ENCODE measurements at places on chromosomes 13 and 19.
A peak's percentile ranks its signal among the peaks of the same experiment; 100 is the strongest.

DNA sequence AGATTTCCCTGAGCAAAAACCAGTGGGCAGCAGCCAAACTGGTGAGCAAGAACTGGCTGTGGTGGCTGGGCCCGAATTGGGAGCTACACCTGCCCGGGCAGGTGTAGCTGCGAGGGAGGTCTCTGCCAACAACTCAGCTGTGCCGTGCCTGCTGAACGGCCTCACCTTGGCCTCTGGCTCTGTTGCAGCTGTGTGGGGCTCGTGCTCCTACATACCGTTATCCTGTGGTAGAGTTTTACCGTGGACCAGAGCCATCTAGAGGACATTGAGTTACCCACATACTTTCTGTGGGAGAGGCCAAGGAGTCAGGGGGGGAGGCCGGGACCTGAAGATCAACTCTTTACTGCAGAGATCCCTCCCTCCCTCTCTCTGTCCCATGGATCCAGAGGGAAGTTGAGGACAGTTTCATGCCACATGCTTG lies 113.2 kb downstream of the TM9SF2 start:
- H3K27ac ChIP-seq, result no peak overlapping the region
- H3K27me3 ChIP-seq, result no peaks in the 10 kb centered on the region
- H3K36me3 ChIP-seq, result no peaks in the 10 kb centered on the region
- no peak for DNase-seq
- no peak overlapping the region for H3K4me3 ChIP-seq

DNA sequence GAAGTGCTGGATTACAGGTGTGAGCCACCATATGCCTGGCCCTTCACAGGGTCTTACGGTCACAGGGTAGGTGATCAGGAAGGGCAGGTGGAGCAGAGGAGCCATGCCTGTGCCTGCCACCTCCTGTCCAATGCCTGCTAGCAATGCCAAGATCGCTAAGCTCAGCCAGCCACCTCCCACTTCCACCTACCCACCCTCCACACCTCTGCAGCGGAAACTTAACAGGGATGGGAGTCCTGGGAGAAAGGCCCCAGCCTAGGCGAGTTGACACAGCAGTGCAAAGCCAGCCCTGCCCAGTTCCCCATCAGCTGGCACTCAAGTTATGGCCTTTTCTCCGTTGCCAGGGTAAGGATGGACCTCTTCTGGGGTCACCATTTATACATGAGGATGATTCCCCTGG lies 15.9 kb upstream of the FCHO1 start:
- DNase-seq, result no peak
- no peak overlapping the region for H3K4me3 ChIP-seq
- H3K27ac ChIP-seq, result no peak overlapping the region
- H3K4me1 ChIP-seq, result no peaks in the 10 kb centered on the region
- H3K36me3 ChIP-seq, result peaks cover 58% of the 10 kb centered on the region

DNA sequence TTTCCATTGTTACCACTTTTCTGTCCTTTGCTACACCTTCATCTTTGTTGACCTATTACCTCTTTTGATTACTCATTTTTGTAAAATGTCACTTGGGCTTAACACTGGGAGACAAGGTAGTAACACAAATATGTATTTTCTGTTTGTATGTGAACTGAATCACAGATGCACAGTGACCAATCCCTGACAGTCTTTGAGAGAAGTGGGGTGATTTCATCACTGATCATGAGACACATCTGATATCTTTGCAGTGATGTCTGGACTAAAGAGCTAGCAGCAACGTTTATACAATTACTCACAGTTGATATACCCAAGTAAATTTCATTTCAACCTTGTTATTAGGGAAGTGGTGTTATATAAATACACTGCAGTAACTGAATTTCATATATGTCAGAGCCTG lies 1397.4 kb upstream of the SPRY2 start:
- H3K27me3 ChIP-seq, result no peaks in the 10 kb centered on the region
- no peak for DNase-seq
- H3K36me3 ChIP-seq, result no peaks in the 10 kb centered on the region
- no peaks in the 10 kb centered on the region for H3K4me1 ChIP-seq

DNA sequence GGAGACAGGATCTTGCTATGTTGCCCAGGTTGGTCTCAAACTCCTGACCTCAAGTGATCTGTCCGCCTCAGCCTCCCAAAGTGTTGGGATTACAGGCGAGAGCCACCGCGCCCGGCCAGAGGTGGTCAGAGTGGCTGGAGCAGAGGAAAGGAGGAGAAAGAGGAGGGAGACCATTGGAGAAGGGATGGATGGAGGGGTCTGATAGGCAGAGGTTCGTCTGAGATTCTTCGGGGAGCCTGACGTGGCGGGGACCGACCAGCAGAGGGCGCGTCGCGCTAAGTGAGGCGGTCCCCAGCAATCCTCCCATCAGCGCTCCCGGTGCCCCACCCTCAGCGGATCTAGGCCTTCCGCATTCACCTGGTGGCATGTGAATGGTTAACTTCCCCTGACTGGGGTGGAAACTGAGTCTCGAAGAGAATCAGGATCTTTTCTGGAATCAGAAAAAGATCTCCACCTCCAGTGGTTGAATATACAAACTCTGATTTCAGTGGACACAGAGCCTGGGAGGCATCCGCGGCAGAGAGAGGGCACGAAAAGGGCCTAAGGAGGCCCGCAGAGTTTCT lies 8.8 kb downstream of the GTPBP3 start:
- H3K36me3 ChIP-seq, result peaks cover 15% of the 10 kb centered on the region
- no peak overlapping the region for H3K4me3 ChIP-seq
- H3K27me3 ChIP-seq, result no peaks in the 10 kb centered on the region
- H3K4me1 ChIP-seq, result peaks cover 28% of the 10 kb centered on the region

GRCh38 chr19:1268226-1269064 lies 687 bp upstream of the CIRBP start:
- H3K27ac ChIP-seq, result peak overlapping the region; percentile 100
- H3K4me3 ChIP-seq, result peak overlapping the region; percentile 68
- H3K4me1 ChIP-seq, result peaks cover 82% of the 10 kb centered on the region
- H3K27me3 ChIP-seq, result no peaks in the 10 kb centered on the region
- peaks cover 29% of the 10 kb centered on the region for H3K36me3 ChIP-seq

DNA sequence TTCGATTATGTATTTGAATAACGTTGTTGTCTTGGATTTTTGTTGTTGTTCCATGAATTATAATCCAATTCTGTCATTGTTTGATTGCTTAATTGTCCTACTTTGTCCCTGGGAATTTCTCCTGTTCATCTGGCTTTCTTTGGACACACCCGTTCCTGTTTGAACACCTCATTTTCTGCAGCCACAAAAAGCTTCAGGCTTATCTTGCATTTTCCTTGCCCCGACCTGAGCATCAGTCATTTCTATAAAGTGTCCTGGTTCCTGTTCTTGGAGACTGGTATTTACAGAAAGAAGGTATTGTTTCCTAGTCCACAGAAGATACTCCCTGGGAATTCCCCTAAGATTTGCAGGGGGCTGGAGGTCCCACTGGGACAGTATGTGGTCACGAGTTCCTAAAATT lies 731.8 kb upstream of the ARGLU1 start:
- no peak overlapping the region for H3K4me3 ChIP-seq
- no peak overlapping the region for H3K27ac ChIP-seq

DNA sequence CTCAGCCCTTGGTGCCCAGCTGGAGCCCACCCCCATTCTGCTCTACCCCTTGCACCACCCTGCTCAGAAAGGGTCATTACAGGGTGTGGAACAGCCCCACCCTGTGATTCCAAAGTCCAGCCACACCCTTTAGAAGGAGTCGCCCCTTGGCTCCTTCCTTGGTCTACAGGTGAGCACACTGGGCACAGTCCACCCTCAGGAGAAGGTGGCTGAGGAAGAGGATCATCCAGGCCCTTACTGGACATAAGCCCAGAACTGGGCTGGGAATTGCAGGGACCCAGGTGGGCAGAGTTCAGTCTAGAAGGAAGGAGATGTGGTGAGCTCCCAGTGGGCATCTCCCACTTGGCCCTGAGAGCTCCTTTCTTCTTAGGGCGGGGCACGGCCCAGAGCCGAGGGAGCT lies 8.6 kb downstream of the SLC46A3 start:
- H3K27me3 ChIP-seq, result no peaks in the 10 kb centered on the region
- H3K36me3 ChIP-seq, result peaks cover 15% of the 10 kb centered on the region
- H3K27ac ChIP-seq, result no peak overlapping the region
- no peaks in the 10 kb centered on the region for H3K4me1 ChIP-seq

DNA sequence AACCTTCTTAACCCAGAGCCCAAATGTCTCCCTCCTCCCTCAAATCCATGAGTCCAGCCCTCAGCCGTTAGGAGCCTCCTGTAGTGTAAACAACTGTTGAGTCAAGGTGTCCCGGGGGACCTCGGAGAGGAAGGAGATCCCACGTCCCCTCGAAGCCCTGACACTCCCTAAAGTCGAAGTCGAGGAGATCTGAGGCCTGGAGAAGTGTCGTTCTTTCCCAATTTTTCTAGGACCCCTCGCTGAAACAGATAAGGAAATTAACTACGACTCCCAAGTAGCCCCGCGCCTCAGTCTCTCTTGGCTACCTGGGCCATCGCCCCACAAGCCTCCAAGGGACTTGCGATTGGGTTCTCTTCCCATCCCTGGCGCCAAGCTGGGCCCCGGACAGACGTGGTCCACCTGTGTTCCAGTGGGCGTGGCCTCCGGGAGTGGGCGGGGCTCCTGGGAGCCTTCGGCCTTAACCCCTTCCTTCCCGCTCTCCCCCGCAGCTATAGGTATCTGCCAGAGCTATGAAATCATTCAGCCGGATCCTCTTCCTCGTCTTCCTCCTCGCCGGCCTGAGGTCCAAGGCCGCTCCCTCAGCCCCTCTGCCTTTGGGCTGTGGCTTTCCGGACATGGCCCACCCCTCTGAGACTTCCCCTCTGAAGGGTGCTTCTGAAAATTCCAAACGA lies 869 bp downstream of the GFY start:
- no peak overlapping the region for H3K27ac ChIP-seq
- no peak overlapping the region for H3K4me3 ChIP-seq
- peaks cover 83% of the 10 kb centered on the region for H3K27me3 ChIP-seq
- no peaks in the 10 kb centered on the region for H3K36me3 ChIP-seq
- peaks cover 36% of the 10 kb centered on the region for H3K4me1 ChIP-seq

DNA sequence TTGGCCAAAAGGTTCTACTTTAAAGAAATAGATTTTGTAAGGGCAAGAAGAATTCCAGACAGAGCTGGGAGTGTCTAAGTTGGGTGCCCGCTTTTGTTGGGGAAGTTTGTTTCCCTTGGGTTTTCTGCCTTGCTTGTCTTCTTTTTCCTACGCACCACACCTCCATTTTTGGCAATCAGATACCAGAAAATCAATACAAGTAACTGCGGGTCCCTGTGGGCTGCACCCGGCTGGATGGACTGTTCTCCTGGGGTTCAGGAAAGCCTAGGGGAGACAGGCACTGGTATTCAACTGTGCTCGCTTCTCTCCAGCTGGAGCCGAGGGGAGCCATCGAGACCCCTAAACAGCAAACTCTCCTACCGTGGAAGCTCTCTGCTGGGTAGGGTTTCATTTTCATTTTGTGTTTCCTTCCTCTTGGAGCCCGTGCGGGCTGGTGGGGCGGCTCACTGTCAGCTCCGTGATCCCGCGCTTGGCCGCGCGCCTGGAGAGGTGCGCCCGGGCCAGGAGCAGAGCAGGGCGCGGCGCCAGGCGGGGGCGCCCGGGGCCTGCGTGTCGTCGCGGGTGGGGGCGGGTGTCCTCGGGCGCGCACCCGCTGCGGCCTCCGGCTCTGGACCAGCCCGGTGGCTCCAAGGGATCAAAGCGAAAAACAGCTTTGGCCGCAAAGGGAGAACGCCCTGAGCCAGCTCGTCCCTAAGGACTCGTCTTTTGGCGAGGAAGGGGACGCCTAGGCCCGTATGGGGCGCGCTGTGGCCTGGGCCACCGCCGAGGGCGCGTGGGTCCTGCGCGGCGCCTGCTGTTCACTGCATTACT lies 347.2 kb downstream of the ZNF536 start:
- no peaks in the 10 kb centered on the region for H3K36me3 ChIP-seq
- no peaks in the 10 kb centered on the region for H3K27me3 ChIP-seq
- no peak for DNase-seq

DNA sequence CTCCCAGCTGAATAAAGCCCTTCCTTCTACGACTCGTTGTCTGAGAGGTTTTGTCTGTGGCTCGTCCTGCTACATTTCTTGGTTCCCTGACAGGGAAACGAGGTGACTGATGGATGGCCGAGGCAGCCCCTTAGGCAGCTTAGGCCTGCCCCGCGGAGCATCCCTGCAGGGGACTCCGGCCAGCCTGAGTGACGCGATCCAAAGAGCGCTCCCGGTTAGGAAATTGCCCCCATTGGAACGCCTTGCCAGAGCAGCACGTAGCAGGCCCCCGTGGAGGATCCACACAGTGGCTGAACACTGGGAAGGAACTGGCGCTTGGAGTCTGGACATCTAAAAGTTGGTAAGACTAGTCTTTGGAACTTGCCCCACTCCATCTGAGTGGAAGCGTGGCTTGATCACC lies 296.8 kb upstream of the SGCG start:
- no peak overlapping the region for H3K27ac ChIP-seq
- H3K36me3 ChIP-seq, result no peaks in the 10 kb centered on the region
- DNase-seq, result no peak

DNA sequence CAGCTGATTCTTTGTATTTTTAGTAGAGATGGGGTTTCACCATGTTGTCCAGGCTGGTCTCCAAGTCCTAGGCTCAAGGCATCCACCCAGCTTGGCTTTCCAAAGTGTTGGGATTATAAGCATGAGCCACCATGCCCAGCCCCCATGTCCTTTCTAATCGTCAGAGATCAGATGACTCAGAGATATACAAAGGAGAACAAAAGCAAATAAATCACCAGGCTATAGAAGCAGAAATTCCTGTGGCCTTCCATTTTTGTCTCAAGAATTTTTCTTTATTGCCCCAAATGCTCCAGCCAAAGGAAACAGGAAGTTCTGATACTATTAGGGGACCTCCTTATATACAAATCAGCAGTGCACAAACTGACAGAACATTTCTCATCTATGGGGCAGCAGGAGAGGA lies 207.8 kb downstream of the RFC3 start:
- no peak overlapping the region for H3K27ac ChIP-seq
- no peaks in the 10 kb centered on the region for H3K27me3 ChIP-seq
- no peaks in the 10 kb centered on the region for H3K4me1 ChIP-seq
- DNase-seq, result no peak
- no peak overlapping the region for H3K4me3 ChIP-seq
- no peaks in the 10 kb centered on the region for H3K36me3 ChIP-seq

DNA sequence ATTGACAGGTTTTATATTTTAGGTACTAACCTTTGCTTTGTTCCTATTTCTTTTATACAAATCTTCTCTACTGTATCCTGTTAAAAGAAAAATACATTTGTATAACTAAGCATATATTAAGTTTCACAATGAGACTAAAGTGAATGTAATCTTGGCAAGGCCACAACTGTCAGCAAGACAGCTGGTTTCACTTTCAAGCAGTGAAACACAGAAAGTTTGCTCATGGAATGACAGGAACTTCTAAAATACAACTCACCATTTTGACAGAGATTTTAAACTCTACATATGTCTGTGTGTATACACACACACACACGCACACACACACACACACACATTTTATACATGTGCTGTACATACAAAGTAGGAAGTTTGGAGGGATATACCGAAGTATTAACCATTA lies 53.3 kb downstream of the PARP4 start:
- H3K27me3 ChIP-seq, result no peaks in the 10 kb centered on the region
- H3K4me1 ChIP-seq, result no peaks in the 10 kb centered on the region
- no peak overlapping the region for H3K27ac ChIP-seq
- peaks cover 78% of the 10 kb centered on the region for H3K36me3 ChIP-seq
- no peak overlapping the region for H3K4me3 ChIP-seq
